ENCODE measurements at places on chromosomes 12 and 14. TPM values are rescaled to one million over a fixed set of nuclear protein-coding genes. Genes with fewer than 3 reads are reported as not detected.

The LALBA gene
- not detected for total RNA-seq

The RHEBL1 gene
- 6.0 TPM for total RNA-seq

The FERMT2 gene
- 42.8 TPM for total RNA-seq

The GZMB gene
- not detected for total RNA-seq

The GLIPR1L2 gene
- total RNA-seq = 0.09 TPM

The RNASE4 gene
- total RNA-seq = 6.3 TPM
